ENCODE measurements at places on chromosomes 7 and 10. TPM values are rescaled to one million over a fixed set of nuclear protein-coding genes. Genes with fewer than 3 reads are reported as not detected.

GRCh38 chr7:92058040-92058439, 76.2 kb downstream of the CYP51A1 start:
- no peak for DNase-seq

- DNase-seq: no peak
Measured at GRCh38 chr7:93980744-93981479, 23.2 kb downstream of the BET1 start.

DNA sequence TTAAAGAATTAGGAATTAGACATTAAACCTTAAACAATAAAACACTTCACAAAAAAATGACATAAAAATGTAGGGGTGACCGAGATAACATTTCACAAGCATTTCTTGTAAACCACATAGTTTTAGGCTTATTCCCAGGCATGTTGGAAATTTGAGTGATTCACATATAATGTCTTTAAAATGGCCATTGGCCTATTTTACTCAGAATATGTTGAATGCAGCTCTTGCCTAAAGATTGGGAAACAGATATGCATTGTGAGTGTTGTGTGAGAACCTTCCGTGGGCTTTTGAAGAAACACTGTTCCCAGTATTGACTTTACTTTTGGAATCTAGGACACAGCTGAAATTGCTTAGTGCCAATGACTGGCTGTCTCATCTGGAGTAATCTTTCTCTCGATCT, 79.6 kb downstream of the ARL5B start:
- no peak for DNase-seq

DNA sequence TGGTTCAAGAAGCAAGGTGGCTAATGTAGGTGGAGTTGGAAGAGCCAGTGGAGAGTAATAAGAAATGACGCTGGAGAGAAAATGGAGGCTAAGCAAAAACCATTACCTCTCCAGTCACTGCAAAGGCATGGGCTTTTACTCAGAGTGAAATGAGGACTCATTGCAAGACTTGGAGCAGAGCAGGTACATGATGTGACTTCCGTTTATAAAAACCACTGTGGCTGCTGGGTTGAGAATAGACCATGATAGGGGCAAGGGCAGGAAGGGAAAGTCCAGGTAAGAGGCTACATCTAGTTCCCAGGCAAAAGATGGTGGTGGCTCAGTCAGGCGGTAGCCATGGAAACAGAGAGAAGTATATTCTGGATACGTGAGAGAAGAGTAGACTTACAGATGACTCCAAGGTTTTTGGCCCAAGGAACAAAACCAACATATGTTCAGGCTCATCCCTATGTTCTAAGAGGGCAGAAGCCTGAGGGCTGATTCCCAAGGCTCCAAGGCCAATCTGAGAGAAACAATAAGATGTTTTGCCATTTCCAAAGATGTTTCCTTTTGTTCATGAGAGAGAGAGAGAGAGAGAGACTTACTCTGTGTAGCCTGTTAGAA, 21.5 kb upstream of the PDE1C start:
- no peak for DNase-seq

GRCh38 chr7:37491919-37492694, 43.4 kb upstream of the ELMO1 start:
- no peak for DNase-seq

DNA sequence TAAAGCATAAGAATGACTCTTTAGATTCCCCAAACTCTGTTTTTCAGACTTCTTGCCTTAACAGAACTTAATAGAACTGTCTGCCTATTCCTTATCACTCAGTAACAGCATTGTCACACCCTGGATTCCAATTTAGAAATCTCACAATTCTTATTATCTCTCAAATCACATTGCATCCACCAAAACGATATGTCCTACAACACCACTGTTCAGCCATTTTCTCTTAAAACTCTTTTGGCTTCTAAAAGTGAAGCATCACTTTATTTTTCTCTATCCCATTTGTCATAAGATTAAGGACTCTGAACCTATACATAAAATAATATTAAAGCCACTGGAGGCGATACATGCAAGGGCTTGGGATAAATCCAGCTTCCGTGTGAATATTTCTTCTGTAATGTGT, 1.2 kb upstream of the CPED1 start:
- DNase-seq: no peak

GRCh38 chr10:118547282-118547681, 48.2 kb downstream of the PRLHR start:
- no peak for DNase-seq

DNA sequence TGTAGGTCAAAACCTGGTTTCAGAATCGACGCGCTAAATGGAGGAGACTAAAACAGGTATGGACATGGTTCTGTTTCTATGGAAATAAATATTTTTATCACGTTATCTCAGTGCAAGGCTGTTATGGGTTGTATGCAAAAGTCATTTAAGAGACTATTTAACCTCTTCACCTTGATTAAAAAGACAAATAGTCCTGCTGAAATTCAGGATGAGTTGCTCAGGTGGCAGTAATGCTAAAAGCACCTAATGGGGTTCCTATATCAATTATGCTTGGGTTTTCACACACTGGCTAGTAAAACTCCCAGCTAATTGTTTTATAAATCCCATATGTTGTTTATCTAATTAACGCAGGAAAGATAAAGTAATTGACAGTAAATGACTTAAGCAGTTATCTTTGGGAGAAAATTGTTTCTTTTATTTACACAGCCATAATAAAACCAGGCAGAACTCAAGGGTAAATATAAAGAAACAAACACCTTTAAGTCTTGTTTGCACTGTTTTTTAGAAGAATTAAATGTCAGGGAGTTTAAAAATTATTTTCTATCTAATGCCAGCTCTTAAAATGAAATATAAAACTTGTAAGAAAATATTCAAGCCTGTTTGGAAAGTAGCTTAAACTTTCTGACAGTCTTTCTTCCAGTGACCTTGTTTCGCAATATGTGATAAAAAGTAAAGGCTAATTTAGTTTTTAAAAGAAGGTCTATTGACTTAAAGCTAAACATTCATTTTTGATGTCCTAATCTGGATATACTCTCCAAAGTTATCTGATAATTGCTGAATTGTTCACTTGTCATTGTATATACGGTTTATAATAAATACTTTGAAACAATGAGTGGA, 3.2 kb downstream of the HHEX start:
- peak; percentile 15 for DNase-seq

PTPRN2 gene
- polyA plus RNA-seq: 5.7 TPM

UCN3 gene
- 1.0 TPM for polyA plus RNA-seq

GSTO2 gene
- 52.8 TPM for polyA plus RNA-seq
